ENCODE measurements at places on chromosomes 2 and 18. TPM values are rescaled to one million over a fixed set of nuclear protein-coding genes. Genes with fewer than 3 reads are reported as not detected.

DNA sequence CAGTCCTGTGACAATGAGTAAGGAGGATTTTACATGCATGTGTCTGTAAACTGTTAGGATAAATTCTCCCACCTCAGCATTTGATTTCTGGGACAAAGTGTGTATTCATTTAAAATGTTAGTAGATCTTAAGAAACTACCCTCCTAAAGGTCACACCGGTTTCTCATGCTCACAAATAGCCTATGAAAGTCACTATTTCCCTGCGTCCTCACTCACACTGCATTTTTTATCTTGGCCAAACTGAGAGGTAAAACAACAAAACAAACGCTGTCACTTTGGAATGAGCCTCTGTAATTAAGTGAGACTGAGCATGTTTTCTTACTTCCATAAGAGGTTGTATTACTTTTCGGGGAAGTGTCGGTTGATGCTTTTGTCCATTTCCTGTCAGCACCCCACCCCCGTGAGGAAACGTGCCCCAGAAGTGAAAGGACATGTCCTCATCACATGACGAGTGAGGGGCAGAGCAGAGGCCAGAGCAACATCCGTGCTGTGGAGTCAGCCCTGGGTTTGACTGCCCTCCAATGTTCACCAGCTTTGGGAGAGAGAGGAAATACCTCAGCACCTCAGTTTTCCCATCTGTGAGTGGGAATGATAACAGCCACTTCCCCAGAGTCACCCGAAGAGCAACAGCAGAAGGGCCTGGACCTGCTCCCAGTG, 3.1 kb downstream of the GYPC start:
- peak overlapping the region; percentile 80 for H3K27ac ChIP-seq
- peaks cover 9% of the 10 kb centered on the region for H3K36me3 ChIP-seq
- H3K4me3 ChIP-seq: peak overlapping the region; percentile 34
- no peaks in the 10 kb centered on the region for H3K27me3 ChIP-seq

GRCh38 chr2:57432528-57432927, 614.1 kb upstream of the VRK2 start:
- no peak for DNase-seq
- H3K27ac ChIP-seq: no peak overlapping the region
- no peaks in the 10 kb centered on the region for H3K27me3 ChIP-seq

DNA sequence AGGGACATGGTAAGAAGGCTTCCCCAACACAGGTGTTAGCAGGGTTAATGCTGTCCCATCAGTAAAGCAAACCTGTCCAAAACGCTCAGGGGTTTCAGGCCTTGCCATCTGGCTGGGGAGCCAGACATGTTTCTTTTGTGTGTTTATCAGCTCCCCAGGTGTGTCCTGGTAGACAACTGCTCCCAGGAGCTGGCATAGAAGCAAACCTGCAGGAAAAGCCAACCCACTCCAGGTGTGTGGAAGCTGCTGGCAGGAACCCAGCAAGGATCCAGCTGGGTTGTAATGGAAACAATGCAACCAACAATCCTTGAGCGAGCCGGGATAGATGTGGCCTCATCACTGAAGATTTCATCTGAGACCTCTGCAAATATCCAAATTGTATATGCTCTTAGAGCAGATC, 123.1 kb downstream of the RAB3GAP1 start:
- H3K27ac ChIP-seq: no peak overlapping the region
- no peak for DNase-seq
- no peaks in the 10 kb centered on the region for H3K36me3 ChIP-seq
- H3K4me1 ChIP-seq: no peaks in the 10 kb centered on the region
- no peaks in the 10 kb centered on the region for H3K27me3 ChIP-seq
- H3K4me3 ChIP-seq: no peak overlapping the region

- H3K4me1 ChIP-seq: no peaks in the 10 kb centered on the region
- no peak for DNase-seq
- H3K27me3 ChIP-seq: no peaks in the 10 kb centered on the region
- no peak overlapping the region for H3K4me3 ChIP-seq
- no peaks in the 10 kb centered on the region for H3K36me3 ChIP-seq
Observed at GRCh38 chr2:107436281-107436680, 390.4 kb upstream of the RGPD4 start.

The GPN1 gene
- 27.8 TPM for total RNA-seq

The CROCC2 gene
- not detected for total RNA-seq

DNA sequence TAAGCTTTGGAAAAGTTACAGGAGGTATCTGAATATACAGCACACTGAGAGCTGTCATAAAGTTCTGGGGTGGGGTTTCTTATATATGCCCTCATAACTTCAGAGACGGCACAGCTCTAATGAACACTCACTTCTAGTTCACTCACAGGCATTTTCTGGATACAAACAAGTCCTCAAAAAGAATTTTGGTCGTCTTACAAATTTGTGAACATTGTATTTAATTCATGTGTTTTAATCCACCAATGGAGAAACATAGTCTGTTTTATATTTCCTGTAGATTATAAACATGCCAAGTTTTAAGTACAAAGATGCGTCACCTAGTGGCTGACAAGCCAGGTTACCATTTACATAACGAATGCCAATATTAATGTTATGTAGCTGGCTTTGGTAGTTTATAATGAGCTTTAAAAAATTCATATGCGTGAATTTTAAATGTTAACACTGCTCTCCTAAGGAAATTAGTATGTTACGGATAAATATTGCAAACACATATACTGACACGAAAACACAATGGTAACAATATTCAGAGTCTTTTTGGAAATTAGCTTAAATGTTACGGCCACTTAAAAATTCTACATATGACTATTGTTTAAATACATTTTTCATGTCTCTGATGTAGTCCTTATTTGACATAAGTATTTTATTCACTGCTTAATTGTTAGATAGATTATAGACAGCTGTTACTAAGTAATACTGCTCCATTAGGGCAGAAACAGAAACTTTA, 2.5 kb downstream of the COL3A1 start:
- H3K27me3 ChIP-seq: no peaks in the 10 kb centered on the region
- DNase-seq: no peak
- H3K27ac ChIP-seq: no peak overlapping the region
- no peaks in the 10 kb centered on the region for H3K36me3 ChIP-seq
- H3K4me3 ChIP-seq: no peak overlapping the region
- H3K4me1 ChIP-seq: no peaks in the 10 kb centered on the region

The CHRND gene
- total RNA-seq: not detected

GRCh38 chr2:151138507-151138906, 123.2 kb downstream of the RBM43 start:
- H3K27ac ChIP-seq: no peak overlapping the region
- no peaks in the 10 kb centered on the region for H3K36me3 ChIP-seq
- DNase-seq: no peak
- no peak overlapping the region for H3K4me3 ChIP-seq
- peaks cover 2% of the 10 kb centered on the region for H3K27me3 ChIP-seq

DNA sequence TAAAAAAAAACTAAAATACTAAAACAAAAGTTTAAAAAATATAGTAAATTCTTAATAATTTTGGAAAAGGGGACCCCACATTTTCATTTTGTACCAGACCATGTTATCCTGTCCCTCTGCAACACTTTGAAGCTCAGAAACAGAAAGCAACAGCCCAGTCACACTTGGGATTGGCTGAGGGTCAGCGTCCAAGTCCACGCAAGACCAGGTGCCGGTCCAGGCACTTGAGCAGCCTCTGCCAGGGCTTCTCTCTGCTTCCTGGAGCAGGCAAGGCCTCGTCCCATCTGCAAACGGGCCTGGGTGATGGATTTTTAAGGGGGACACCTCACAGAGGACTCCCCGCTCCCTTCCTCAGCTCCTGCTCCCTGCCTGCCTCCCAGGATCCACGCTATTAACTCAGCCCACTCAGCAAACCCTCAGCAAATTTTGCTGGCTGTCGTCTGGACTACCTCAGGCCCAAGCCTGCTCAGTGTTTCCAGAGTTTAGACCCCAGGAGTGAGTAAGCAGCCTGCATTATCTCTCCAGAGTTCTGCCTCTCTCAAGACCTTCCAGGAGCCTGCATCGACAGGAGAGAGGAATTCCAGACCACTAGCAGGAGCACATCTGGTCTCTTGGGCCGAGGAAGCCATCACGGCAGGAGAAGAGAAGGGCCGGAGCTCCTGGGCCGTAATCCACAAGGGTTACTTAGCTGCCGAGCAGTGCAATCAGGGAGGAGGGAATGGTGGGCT, 88.7 kb upstream of the STPG4 start:
- no peak for DNase-seq
- no peak overlapping the region for H3K27ac ChIP-seq
- H3K4me3 ChIP-seq: no peak overlapping the region
- no peaks in the 10 kb centered on the region for H3K4me1 ChIP-seq

The GALNT3 gene
- 15.9 TPM for total RNA-seq

GRCh38 chr2:145268931-145269330, 749.0 kb upstream of the ZEB2 start:
- H3K4me1 ChIP-seq: no peaks in the 10 kb centered on the region
- H3K27me3 ChIP-seq: no peaks in the 10 kb centered on the region
- no peak for DNase-seq
- no peak overlapping the region for H3K4me3 ChIP-seq
- no peaks in the 10 kb centered on the region for H3K36me3 ChIP-seq

- H3K36me3 ChIP-seq: no peaks in the 10 kb centered on the region
- peaks cover 23% of the 10 kb centered on the region for H3K4me1 ChIP-seq
- no peak overlapping the region for H3K4me3 ChIP-seq
- no peaks in the 10 kb centered on the region for H3K27me3 ChIP-seq
- peak overlapping the region; percentile 41 for H3K27ac ChIP-seq
- peak; percentile 25 for DNase-seq
Observed at GRCh38 chr2:54013996-54014395, 43.2 kb upstream of the PSME4 start.

GRCh38 chr2:67186326-67186725, 210.8 kb upstream of the ETAA1 start:
- H3K27me3 ChIP-seq: no peaks in the 10 kb centered on the region
- no peaks in the 10 kb centered on the region for H3K4me1 ChIP-seq
- no peak overlapping the region for H3K27ac ChIP-seq
- DNase-seq: no peak

DNA sequence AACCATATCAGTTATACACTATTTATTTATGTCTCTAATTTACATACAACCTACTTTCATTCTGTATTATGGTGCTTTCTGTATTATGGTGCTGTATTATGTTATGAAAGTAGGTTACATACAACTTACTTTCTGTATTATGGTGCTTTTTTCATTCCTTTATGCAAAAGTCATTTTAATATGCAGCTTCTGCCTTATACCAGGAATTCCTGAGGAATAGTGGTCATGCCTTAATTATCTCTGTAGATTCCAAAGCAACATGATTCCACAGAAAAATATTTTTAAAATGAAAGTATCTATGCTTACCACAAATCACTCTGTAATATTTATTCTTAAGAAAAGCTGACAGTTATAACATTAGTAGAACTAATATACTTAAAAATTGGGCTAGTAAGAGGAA, 922.0 kb upstream of the NRXN1 start:
- no peaks in the 10 kb centered on the region for H3K36me3 ChIP-seq
- H3K27ac ChIP-seq: no peak overlapping the region
- H3K27me3 ChIP-seq: no peaks in the 10 kb centered on the region

GRCh38 chr2:190504912-190505311, 29.6 kb downstream of the NEMP2 start:
- DNase-seq: no peak
- H3K36me3 ChIP-seq: peaks cover 41% of the 10 kb centered on the region
- no peaks in the 10 kb centered on the region for H3K27me3 ChIP-seq
- H3K4me1 ChIP-seq: peaks cover 17% of the 10 kb centered on the region
